ENCODE measurements at places on chromosomes 5 and 9. TPM values are rescaled to one million over a fixed set of nuclear protein-coding genes. Genes with fewer than 3 reads are reported as not detected.

GRCh38 chr5:170028124-170028523, 47.8 kb upstream of the INSYN2B start:
- no peaks in the 10 kb centered on the region for H3K4me1 ChIP-seq
- no peaks in the 10 kb centered on the region for H3K27me3 ChIP-seq
- no peaks in the 10 kb centered on the region for H3K36me3 ChIP-seq
- H3K4me3 ChIP-seq = no peak overlapping the region

RFX3 gene
- total RNA-seq = 14.0 TPM

PDGFRB gene
- 47.3 TPM for total RNA-seq

AK8 gene
- total RNA-seq = 9.9 TPM

DNA sequence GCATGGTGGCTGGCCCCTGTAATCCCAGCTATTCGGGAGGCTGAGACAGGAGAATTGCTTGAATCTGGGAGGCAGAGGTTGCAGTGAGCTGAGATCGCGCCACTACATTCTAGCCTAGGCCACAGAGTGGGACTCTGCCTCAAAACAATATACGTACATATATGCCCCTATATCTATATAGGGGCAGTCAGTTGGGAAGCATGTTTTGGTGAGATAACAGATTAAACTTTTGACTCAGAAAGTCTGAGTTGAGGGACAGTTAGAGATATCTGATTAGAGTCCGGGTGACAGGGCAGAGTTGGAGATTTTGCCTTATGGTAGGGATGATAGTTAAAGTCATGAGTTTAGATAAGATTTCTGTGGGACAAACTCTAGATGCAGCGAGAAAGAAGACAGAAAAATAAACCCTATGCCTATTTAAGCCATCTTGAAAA, 71.8 kb upstream of the ALDH1A1 start:
- H3K27ac ChIP-seq = no peak overlapping the region
- peaks cover 6% of the 10 kb centered on the region for H3K4me1 ChIP-seq
- H3K36me3 ChIP-seq = no peaks in the 10 kb centered on the region
- DNase-seq = no peak

GRCh38 chr5:146369691-146370090, 31.1 kb downstream of the POU4F3 start:
- no peaks in the 10 kb centered on the region for H3K36me3 ChIP-seq
- H3K27ac ChIP-seq = no peak overlapping the region
- no peaks in the 10 kb centered on the region for H3K4me1 ChIP-seq

DNA sequence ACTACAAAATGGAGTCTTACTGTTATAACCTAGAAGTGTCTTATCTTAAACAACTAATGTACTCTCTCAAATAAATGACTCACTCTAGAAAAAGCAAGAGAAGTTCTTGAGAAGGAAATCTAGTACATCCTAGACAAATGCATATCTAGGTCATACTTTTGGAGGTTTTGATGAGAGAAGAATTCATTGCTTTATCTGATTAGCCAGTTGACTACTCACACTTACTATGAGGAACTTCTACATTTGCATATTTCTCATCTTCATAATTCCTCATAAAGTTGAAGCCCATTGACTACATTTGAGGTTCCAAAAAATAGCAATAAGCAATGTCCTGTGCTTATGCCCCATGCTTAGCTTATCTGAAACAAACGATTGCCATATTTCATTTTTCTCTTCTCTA, 2.8 kb downstream of the JAKMIP2 start:
- no peak for DNase-seq
- H3K27ac ChIP-seq = no peak overlapping the region
- H3K4me3 ChIP-seq = no peak overlapping the region
- no peaks in the 10 kb centered on the region for H3K4me1 ChIP-seq
- H3K27me3 ChIP-seq = no peaks in the 10 kb centered on the region

GCNT4 gene
- total RNA-seq = 0.94 TPM

INSL6 gene
- total RNA-seq = not detected

- H3K27me3 ChIP-seq = no peaks in the 10 kb centered on the region
- H3K4me3 ChIP-seq = no peak overlapping the region
- peaks cover 8% of the 10 kb centered on the region for H3K36me3 ChIP-seq
- no peak overlapping the region for H3K27ac ChIP-seq
- no peak for DNase-seq
These were observed 13.8 kb downstream of the TMEM8B start for GRCh38 chr9:35842795-35843194.

DNA sequence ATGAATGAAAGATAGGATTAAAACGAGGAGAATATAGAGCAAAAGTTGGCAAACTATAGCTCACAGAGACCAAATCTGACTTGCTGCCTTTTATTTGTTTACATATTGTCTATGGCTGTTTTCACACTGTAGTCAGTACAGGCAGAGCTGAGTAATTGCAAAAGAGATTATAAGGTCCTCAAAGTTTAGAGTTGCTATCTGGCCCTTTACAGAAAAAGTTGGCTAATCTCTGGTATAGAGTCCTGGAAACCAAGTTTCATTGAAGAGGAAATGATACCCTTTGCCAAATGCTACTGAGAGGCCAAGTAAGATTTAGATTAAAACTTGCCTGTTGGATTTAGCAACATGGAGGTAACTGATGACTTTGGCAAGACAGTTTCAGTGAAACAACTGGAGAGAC, 36.0 kb downstream of the LYRM7 start:
- H3K36me3 ChIP-seq = no peaks in the 10 kb centered on the region
- peaks cover 10% of the 10 kb centered on the region for H3K4me1 ChIP-seq
- no peak for DNase-seq
- no peaks in the 10 kb centered on the region for H3K27me3 ChIP-seq

DNA sequence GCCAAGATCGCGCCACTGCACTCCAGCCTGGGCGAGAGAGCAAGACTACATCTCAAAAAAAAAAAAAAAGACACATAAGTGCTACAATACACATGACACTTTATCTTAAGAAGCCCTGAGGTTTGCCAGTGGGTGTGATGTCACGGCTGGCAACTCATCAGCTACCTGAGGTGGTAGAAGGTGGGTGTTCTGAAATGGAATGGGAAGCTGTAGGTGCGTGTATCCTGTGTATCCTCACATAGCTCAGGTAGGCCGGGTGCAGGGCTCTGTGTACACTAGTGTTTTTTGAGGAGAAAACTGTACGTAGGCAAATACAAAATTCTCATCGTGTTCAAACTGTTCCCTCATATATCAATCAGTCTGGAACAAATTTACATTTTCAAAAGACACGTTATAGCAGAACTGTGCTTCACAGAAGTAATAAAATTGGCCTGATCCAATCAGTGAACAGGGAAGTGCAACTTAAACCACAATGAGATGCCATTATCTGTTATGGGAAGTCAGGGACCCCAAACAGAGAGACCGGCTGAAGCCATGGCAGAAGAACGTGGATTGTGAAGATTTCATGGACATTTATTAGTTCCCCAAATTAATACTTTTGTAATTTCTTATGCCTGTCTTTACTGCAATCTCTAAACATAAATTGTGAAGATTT, 10.4 kb downstream of the BICD2 start:
- peaks cover 23% of the 10 kb centered on the region for H3K4me1 ChIP-seq
- no peak for DNase-seq
- no peaks in the 10 kb centered on the region for H3K36me3 ChIP-seq
- no peak overlapping the region for H3K27ac ChIP-seq

DNA sequence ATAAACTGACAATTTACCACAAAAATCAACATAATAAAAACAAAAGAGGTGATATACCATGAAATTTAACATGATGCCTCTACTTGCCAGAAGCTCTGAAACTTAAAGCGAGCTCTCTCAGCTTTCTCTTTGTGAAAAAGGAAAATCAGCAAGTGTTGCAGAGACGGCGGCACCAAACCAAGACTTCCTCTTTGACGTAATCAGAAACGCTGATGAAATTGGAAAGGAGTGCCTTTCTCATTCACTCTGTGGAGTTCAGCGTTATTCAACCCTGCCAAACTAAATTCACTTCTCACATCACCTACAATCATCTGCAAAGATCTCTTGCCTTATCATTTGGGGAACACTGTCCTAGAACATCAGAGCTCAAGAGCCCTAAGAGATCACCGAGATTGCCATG, 32.2 kb downstream of the ANXA6 start:
- peaks cover 24% of the 10 kb centered on the region for H3K4me1 ChIP-seq
- H3K36me3 ChIP-seq = peaks cover 48% of the 10 kb centered on the region
- H3K4me3 ChIP-seq = no peak overlapping the region
- no peak for DNase-seq
- no peaks in the 10 kb centered on the region for H3K27me3 ChIP-seq
- no peak overlapping the region for H3K27ac ChIP-seq

TEK gene
- total RNA-seq = 32.6 TPM

INSL4 gene
- total RNA-seq = not detected

DNA sequence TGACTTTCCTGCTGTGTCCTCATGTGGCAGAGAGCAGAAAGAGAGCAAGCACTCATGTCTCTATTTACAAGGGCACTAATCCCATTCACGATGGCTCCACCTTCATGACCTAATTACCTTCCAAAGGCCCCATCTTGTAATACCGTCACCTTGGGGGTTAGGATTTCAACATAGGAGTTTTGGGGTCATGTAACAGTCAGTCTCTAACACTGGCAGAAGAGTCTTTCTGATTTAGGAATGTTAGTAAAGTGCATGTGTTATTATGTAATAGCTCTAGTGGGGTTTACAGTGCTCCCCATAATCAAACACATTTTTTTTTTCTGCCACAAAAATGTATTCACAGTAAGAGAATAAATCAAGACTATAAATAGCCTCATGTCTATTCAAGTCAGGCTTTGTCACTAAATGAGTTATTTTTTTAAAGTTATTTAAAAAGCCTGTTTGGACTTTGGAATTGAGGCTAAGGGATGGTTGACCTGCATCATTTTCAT, 19.1 kb downstream of the GALNT10 start:
- H3K4me1 ChIP-seq = peaks cover 2% of the 10 kb centered on the region
- H3K36me3 ChIP-seq = no peaks in the 10 kb centered on the region
- no peak overlapping the region for H3K4me3 ChIP-seq
- no peak overlapping the region for H3K27ac ChIP-seq
- H3K27me3 ChIP-seq = no peaks in the 10 kb centered on the region

GRCh38 chr5:83662558-83662957, 58.1 kb downstream of the HAPLN1 start:
- H3K27ac ChIP-seq = no peak overlapping the region
- no peaks in the 10 kb centered on the region for H3K36me3 ChIP-seq
- H3K4me3 ChIP-seq = no peak overlapping the region

- H3K4me1 ChIP-seq = no peaks in the 10 kb centered on the region
- no peaks in the 10 kb centered on the region for H3K36me3 ChIP-seq
- H3K4me3 ChIP-seq = no peak overlapping the region
- no peaks in the 10 kb centered on the region for H3K27me3 ChIP-seq
- H3K27ac ChIP-seq = no peak overlapping the region
These were observed 51.3 kb upstream of the PRLR start for GRCh38 chr5:35281613-35282012.

SERF1B gene
- total RNA-seq = 30.4 TPM

MCIDAS gene
- total RNA-seq = 2.6 TPM

AFAP1L1 gene
- total RNA-seq = 31.2 TPM

PRSS3 gene
- total RNA-seq = not detected

- H3K36me3 ChIP-seq = no peaks in the 10 kb centered on the region
- no peak overlapping the region for H3K4me3 ChIP-seq
- DNase-seq = no peak
- no peaks in the 10 kb centered on the region for H3K4me1 ChIP-seq
- no peak overlapping the region for H3K27ac ChIP-seq
- H3K27me3 ChIP-seq = no peaks in the 10 kb centered on the region
These were observed 140.8 kb downstream of the C9orf152 start for GRCh38 chr9:110066929-110067716.

SV2C gene
- total RNA-seq = not detected

DNA sequence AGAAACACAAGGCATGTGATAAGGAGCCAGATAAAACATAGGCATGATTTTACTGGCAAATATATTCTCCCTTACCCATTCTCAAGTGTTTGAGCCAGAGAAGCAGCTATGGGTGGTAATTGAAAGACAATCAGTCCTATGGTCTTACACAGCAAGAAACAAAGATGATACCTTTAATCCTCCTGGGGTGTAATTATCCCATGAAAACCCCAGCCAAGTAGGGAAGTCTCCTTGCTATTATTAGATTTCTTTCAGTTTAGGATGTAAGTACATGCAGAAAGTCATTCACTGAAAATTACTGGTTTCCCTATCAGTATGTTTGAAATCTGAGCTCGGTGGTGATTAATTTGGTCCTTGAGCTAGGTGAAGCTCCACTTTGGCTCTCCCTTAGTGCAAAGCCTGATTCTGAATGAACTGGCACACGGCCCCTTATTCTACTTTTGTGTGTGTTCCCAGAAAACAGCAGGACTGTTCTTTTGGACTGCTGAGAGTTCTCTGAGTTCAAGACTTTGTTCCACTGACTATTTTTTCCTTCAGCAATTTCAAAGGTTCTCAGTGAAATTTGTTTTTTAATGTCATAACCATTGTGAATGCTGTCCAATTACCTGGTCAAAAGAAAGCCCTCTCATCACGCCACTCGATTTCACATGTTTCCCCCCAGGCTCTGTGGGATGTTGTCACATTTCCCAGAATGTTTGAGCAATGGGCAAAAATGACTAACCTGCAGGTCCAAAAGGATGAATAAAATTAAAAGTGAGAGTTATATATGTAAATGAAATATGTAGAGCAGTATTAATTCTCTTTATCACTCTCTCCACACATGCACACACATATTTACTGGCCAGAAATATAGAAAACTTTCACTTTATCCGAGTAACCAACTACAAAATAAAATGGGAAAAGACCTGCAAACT, 343.0 kb downstream of the RAB3C start:
- H3K4me1 ChIP-seq = no peaks in the 10 kb centered on the region
- H3K4me3 ChIP-seq = no peak overlapping the region
- H3K27ac ChIP-seq = no peak overlapping the region
- DNase-seq = no peak

FOXD4L6 gene
- total RNA-seq = not detected

- peaks cover 10% of the 10 kb centered on the region for H3K36me3 ChIP-seq
- no peaks in the 10 kb centered on the region for H3K27me3 ChIP-seq
- no peak overlapping the region for H3K4me3 ChIP-seq
- peaks cover 28% of the 10 kb centered on the region for H3K4me1 ChIP-seq
- no peak for DNase-seq
These were observed 5.6 kb downstream of the GOLPH3 start for GRCh38 chr5:32168460-32169033.

CCNJL gene
- total RNA-seq = 9.8 TPM
